HCT116 (cell line): ENCODE measurements at places on chromosomes 1 and 21. TPM values are rescaled to one million over a fixed set of nuclear protein-coding genes. Genes with fewer than 3 reads are reported as not detected.

Gene ANKRD45
- total RNA-seq = 0.44 TPM

DNA sequence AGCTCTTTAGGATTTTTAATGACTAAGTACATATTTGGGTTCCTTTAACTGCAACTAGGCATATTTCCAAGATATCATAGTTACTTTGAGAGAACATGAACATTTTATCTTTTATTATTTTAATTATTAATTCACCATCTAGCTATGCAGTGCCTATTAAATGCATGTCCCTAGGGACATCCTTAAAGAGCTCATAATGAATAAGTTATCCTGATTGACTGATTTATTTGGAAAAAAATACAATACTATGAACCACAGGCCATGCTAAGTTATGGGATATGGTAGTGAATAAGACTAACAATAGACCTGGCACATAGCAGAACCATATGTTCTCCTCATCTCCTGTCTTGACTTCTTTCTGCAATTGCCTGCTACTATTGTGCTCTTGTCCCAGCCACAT, 16.4 kb upstream of the C1orf105 start:
- no peak for DNase-seq

DNA sequence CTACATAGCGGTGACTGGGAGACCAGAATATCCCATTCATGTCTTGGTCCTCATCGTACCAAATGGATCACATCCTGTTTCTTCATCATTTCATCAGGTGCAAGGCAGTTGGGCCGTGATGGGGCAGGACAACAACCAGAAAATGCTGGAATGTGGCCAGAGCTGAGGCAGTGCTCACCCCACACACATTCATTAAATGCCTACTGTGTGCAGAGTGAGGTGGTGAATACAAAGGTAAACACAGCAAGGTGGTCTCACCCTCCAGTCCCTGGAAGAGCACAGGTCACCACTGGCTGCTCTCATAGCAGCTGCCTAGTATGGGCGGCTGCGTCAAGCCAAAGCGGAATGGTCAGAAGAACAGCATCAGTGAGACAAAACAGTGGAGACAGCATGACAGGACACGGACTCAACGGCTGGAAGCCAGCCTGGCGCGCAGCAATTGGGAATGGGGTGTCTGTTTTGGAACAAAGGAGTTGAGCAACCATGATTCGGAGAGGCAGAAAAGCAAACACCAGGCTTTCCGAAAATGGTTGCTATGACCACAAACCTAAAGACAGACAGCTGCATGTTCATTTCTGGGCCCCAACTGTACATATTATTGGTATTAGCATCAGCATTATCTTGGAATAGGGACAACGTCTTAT, 5.6 kb upstream of the ADAMTSL4 start:
- DNase-seq = no peak

- no peak for DNase-seq
Observed at GRCh38 chr1:167808690-167809089, 86.9 kb downstream of the MPZL1 start.

GRCh38 chr1:45095450-45095849, 83.4 kb downstream of the UROD start:
- DNase-seq = no peak

DNA sequence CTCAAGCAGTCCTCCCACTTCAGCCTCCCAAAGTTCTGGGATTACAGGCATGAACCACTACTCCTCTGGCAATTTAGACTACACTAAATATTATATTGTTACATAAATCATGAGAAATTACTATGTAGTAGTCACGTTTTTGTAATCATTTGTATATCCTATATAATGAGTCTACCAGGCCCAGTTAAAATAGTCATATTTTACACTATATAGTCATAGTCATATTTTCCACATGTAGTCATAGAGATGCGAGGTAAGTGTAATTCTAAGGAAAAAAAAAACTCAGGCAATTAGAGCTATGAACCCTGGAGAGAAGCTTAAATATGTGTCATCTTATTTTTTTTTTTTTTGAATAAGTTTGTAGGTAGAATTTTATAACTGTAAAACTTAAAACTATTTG, 90.0 kb downstream of the FNBP1L start:
- DNase-seq = no peak
